ENCODE measurements at places on chromosomes 2 and 18.

- no peak for DNase-seq
Measured at GRCh38 chr2:20473128-20473527, 26.3 kb downstream of the RHOB start.

DNA sequence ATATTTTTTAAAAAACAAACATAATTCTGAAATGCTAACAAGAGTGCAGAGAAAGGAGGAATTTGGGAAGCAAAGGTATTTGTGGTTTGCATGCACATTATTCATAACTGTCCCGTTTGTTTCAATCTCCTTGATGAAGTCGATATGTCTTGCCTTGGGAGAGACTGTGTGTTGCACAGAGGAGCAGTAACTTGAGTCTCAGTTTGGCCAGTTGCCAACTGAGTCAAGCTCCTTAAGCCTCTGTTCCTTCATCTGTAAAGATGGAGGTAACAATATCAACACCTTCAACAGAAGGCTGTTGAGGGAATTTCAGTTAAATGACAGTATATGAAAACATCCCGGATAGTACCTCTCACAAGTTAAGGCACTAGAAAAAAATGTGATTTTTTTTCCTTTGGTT lies 226.2 kb downstream of the ASXL3 start:
- no peak for DNase-seq

DNA sequence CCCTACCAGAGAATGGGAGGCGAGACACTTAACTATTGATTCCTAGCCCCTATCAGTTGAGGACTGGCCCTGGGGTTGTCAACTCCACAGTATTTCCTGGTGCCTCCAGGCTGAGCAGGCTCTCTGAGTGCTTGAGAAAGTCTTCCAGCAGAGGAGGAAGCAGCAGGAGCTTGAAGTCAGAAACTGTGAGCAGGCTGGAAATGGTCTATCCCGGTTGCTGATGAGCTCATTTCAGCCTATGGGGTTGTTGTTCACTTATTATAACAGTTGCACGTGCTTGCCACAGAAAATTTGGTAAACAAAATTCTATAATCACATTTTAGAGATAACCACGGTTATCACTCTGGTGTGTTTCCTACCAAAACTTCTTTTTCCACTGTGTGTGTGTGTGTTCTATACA lies 254.7 kb upstream of the THUMPD2 start:
- no peak for DNase-seq

DNA sequence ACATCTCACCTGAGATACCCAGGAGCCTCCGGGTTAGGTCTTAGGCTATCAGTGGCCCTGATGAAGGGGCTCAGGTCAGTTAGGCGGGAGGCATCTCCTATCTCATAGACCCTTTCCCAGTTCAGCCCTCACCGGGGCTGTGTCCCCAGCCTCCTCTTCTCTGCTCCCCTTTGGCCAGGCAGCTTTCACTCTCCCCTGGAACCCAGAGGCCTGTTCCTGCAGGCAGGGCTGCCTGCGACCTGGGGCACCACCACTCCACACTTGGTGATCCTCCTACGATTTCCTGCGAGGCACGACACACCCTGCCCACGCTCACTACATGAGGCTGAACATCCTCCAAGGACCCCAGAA lies 51.2 kb downstream of the SFXN5 start:
- no peak for DNase-seq

DNA sequence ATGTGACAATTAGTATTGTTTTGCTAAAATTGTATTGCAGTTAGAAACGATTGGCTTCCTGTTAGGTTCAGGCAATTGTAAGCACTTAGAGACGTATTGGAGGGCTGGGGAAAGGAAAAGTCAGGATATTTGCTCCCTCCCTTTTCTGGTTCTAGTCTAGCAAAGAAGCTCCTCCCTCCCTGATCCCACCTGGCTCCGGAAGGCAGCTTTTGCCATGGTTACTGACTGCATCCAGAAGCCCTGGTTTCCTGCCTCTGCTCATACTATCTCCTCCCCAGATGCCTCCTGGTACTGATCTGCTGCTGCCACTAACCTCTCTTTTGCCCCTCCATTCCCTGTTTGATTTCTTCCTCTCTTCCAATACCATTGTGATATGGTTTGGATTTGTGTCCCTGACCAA lies 275.9 kb downstream of the MREG start:
- DNase-seq = no peak

DNA sequence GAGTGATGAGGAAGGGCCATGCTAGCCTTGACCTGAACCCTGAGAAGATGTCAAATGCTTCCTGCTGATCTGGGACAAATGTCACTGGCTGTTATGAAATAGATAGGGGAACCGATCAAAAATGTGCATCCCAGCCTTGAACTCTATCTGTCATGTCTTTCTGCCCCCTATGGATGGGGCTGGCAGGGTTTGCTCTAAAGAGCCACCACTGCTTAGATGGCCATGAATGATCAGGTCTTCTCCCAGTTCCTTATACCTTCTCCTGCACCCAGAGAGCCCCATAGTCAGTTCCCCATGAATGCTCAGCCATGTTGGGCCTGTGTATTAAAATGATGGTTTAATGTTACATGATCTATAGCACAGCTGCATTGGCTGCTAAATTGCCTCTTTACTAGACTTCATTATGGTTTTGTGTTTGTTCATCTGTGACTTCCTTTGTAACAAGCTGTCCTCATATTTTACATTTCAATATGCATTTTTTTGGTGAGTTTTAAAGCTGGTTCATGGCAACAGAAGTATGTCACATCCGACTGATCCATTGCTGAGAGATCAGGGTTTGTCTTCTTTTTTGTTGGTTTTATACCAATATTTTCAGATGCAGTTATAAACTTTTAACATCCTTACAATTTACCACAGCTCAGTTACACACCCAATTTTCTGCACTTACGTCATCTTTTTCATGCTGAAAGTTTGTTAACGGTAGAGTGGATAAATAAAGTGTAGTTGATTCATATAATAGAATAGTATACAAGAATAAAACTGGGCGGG lies 56.3 kb upstream of the SMAD2 start:
- DNase-seq = no peak

GRCh38 chr18:58177896-58178470 lies 134.0 kb downstream of the NEDD4L start:
- no peak for DNase-seq

DNA sequence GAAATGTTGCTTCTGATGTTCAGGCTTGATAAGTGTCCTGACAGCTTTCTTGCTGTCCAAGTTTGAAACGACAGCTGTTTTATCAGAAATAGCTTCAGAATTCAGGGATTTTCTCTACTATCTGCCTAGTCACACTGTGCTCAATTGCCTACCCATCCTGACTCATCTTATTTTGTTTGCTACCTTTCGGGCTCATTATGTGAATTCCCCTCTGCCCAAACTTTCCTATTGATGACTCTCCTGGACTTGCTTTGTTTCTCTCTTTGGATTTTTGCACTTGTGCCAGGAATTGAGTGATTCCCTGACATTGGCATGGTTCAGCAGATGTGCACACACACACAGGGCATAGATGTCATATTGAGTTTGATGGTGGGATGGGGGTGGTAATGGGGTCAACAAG lies 1052.6 kb upstream of the PIK3C3 start:
- DNase-seq = no peak

DNA sequence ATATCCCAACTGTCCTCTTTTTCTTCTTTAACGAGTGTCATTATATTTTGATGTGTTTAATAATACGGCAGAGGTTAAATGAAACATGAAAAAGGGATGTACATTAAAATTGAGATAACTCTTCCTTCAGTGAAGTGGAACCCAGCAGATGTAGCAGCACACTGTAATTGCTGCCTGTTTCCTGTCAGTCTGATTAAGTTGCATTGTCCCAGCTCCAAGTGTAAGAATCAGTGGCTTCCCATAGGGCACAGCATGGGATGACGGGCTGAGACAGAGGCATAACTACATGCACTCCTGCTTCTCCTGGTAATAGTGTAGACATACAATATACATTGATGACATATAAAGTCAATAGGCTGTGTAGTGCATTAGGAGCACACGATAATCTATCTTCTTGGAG lies 175.8 kb upstream of the TCF4 start:
- no peak for DNase-seq

GRCh38 chr2:28052691-28053090 lies 162.2 kb downstream of the BABAM2 start:
- no peak for DNase-seq

- no peak for DNase-seq
Measured at GRCh38 chr2:239337122-239337876, 63.5 kb downstream of the HDAC4 start.

DNA sequence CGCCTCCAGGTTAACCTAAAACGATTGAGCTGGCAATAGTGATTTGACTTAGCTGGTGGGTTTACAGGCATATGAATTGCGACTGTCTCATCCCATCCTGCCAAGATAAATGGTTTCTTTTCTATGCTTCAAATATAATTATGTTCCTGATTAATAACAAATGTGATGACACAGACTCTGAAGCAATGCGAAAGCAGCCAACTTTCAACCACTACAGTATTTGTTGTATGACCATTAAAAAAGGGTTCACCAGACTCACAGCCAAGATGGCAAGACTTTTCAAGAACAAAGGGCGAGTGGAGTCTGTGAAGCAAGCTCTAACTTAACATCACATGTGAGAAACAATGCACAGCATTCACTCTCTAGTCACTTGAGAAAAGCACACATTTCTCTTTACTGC lies 186.6 kb downstream of the PID1 start:
- DNase-seq = no peak

GRCh38 chr18:36745219-36745975 lies 83.4 kb downstream of the TPGS2 start:
- no peak for DNase-seq

DNA sequence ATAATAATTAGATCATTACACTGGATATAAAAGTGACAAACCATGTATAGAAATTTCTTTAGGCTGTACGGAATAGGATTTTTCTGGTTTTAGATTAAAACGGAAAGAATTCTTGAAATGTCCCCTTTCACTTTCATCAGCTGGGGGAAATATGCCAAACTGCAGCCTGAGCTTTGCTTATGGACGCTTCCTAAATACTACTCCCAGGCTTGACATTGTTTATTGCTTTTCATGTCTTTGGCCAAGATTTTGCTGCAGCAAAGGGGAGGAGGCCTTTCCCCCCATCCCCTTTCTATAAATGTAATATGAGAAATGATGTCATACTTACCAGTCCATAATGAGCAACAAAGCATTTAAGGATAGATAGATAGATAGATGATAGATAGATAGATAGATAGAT lies 158.4 kb downstream of the MAP2 start:
- DNase-seq = no peak

GRCh38 chr18:57833441-57834101 lies 30.5 kb upstream of the ATP8B1 start:
- DNase-seq = peak; percentile 44

- peak; percentile 10 for DNase-seq
Measured at GRCh38 chr2:57516698-57517340, 529.8 kb upstream of the VRK2 start.

DNA sequence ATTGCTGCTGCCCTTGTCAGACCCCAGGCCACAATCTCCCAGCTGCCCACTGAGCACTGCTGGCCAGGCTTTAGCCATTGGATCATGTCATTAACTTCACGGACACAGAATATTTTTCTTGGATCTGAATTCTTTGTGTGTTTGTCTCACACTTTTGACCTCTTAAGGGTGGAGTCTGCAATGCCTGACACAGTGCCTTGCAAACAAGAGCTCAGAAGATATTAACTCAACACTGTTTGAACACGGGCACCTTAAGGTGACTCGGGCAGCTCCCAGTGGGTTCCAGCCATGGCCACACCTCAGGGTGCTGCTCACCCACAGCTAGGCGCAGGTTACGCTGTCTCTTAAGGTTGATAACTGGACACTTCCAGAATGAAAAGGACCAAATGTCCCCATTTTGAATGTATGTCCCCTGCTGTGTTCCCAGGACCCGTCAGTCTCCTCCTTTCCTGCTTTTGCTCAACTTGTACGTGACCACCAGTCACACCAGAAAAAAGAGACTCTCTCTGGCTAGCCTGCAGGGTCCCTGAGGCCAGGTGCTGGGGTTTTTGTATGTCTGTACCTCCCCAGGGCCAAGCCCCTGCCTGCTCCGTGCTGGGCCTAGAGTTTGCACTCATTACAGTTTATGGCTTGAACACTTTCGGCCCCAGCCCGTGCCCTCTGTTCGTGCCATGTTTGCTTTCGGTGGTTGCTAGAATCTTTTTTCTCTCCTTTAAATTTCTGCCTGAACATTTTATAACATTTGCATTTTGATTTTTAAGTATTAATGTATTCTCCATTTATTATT lies 33.4 kb upstream of the TMEM131 start:
- DNase-seq = no peak

GRCh38 chr2:1749489-1750119 lies 5.3 kb upstream of the PXDN start:
- no peak for DNase-seq

DNA sequence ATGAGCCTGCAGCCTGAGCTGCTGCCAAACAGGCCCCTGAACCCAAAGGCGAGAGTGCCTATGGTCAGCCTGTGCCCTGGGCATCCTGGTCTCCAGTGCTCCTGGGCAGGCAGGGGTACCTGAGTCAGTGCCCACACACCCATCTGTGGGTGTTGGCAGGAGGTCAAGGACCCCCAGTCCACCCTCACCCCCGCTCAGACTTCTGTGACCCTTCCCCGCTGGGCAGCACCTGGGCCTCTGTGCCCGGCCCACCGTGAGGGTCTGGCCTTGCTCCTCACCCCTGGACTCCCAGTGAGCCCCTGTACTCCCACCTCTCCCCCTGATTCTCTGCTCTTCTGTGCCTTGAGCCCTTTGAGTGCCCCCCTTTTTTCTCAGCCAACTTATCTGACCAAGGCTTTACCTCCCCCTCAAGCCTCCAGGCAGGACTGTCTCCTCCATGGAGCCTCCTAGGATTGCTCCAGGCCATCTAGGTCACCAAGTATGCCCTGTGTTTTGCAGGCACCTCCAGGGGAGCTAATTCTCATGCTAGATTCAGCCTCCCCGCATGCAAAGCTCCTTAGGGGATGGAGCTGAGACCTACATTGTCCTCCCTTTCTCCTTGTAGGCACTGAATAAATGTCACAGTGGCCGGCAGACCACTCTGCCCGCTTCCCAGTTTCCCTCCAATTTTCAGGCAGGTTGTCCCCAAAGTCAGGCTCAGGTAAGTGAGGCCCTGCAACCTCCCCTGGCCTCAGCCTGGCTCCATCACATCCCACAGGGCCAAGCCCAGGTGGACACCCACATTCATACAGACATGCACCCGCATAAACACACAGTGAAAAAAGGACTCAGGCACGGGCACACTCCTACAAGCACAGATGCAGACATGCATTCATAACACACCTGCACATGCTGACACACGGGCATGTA lies 21.9 kb upstream of the PTMA start:
- DNase-seq = no peak

DNA sequence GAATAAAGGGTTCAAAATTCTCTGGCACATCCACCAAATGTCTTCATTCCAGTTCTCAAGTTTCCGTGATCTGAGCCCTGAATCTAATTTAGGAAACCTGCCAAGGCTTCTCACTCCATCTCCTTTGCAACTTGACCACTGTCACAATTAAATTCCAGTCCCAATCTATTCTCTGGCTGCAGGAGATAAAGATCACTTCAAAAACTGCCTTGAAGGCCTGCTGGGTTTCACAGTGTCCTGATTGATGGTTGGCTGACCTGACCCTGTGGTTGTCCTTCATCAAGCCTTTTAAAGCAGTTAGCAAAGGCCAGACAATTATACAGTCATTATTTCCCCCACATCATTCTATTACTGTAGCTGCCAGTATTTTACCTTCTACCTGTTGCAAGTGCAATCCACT lies 60.3 kb upstream of the DNAJC10 start:
- DNase-seq = no peak

- no peak for DNase-seq
Measured at GRCh38 chr18:35075132-35075531, 33.9 kb downstream of the MAPRE2 start.

GRCh38 chr2:190720691-190721090 lies 71.8 kb downstream of the NAB1 start:
- DNase-seq = no peak

All from HuH-7 (cell line).